ENCODE measurements at places on chromosomes 1 and 21.

DNA sequence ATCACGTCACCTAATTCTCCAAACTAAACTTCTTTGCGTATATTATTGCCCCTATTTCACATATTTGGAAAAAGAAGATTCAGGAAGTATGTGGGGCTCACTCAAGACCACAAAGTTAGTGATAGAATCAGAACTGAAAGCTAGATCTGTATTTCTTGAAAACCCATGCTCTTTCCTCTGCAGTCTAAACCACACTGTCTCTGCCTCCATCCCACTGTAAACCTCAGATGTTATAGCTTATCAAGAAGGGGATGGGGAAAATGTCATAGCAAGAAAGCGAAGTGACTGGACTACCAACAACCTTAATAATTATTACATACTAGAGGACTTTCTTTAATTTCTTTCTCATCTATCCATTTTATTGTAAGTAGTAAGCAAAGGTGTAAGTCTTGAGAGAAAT is 257.7 kb upstream of the SGIP1 start:
- peak; percentile 68 for DNase-seq

DNA sequence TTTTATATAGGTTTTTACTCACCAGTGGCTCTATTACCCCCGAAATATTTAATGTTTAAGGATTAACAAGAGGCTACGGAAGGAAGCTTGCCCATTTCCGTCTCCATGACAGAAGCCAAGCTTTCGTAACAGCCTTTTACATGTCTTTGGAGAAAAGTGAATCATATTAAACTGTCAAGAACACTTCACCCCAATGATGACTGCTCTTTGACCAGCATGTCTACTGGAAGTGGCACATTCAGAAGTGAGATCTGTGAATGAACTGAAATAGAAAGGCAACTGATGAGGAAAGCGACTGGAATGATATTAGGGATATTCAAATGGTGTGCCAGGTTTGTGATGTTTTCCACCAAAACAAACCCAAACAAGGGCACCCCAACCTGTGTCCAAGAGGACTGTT is 8.5 kb upstream of the PRDM15 start:
- DNase-seq: no peak

DNA sequence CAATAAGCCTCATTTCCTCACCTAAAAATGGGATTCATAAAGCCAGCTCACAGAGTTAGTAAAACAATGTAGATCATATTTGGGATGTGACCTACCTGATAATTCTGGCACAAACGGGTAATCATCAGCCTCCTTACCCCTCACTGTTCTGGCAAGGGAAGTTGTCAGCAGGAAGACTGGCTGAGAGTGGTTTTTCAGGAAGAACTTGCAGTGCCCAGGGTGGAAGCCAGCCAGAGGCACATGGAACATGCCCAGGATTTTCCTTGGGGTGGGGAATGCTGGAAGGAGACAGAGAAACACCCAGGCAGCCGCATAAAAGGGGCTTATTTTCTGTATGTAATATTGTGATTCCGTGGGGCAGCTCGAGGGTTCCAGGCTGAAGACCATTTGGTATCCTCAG is 7.7 kb upstream of the SLC5A9 start:
- no peak for DNase-seq

DNA sequence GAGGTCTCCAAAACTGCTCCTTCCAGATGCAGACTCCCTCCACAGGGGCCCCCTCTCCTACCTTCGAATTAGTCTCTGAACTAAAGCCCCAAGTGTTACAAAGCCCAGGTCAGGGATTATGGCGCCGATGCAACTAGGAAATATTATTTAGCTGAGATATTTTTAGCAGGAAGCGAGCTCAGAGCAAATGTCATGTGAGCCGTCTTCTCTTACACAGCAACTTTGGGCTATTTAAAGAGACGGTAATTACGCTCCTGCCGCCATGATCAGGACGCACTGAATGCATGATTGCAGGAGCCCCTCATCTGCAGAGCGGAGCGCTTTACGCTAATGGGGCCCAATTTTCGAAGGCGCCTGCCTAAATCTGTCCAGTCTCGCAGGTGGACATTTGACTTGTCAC is 55.3 kb upstream of the TARDBP start:
- no peak for DNase-seq

- no peak for DNase-seq
These were observed 14.9 kb downstream of the CREG1 start for GRCh38 chr1:167538657-167539056.

DNA sequence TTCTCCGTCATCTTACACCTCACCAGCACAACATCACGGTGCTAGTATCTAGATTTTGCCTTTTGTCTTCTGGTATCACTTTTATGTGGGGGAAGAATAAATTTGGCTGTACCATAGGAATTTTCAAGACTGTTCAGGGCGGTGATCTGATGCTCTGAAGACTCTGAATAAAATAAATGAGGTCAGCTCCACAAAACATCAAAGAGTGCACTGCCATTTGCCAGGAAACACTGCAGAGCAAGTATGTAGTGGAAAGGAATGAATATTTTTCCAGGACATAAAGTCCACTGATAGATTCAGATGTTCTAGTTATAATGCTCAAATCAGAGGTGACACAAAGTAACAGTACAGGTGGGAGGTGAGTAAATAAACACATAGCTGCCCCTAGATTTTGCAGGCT is 56.3 kb downstream of the ZP4 start:
- DNase-seq: no peak

GRCh38 chr1:1540090-1540817 is at the start of gene TMEM240:
TMEM240 (minus strand) TSS chr1:1540624; CDS start chr1:1540346, 278 bp downstream.
- peak; percentile 35 for DNase-seq

DNA sequence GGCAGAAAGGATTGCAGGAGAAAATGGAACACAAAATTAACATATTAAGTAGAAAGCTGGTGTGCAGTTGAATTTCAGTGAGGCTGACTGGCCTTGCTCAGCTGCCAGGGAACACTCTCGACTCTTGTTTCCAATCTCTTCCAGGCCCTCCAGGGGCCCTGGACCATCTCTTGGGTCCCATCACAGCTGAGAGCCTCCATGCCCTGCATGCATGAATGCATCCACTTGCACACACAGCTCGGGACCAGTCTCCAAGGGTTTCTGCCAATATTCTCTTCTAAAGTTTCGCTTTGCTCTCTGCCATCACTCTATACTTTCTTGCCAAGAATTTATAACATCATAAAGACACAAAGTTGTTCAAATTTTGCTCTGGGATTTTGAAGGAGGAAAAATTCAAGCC is 200.3 kb downstream of the DSCAM start:
- no peak for DNase-seq

GRCh38 chr1:110850627-110851026 is 22.3 kb upstream of the CD53 start:
- DNase-seq: no peak

GRCh38 chr1:61293986-61294504 is 211.7 kb downstream of the NFIA start:
- no peak for DNase-seq

DNA sequence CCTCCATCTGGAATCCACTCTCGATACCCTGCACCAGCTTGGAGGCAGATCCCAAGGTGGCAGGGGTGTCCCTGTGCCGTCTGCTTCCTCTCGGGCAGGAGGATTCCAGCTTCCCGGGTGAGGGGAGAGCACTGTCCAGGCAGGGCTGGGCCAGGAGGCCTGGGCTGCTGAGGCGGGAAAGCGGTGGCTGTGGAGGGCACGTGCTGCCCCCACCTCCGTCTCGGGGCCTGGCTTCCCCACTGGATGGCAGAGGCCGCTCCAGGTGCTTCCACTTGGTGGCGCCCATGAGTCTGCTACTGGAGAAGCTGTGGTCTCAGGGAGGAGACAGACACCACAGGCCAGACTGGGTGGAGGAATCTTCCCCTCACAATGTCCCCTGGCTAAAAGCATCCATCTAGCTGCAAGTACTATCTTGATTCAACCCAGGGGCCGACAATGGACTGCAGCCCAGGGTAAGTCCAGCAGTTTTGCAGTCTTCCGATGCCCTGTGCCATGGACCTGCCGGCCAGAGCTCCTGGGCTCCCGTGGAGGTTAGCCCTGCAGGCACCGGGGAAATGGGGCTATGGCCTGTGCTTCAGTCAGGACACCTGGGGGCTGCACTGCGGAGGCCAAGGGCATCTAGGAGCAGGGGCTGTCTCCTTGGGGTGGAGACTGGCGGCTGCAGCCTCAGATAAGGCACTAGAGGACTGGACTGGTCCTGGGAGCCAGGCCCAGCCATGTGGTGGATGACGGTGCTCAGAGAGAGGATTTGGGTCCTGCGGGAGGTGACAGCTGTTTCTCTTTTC is 41.3 kb upstream of the EIF4G3 start:
- peak; percentile 16 for DNase-seq

GRCh38 chr1:5265438-5266075 is 611.1 kb downstream of the AJAP1 start:
- no peak for DNase-seq

DNA sequence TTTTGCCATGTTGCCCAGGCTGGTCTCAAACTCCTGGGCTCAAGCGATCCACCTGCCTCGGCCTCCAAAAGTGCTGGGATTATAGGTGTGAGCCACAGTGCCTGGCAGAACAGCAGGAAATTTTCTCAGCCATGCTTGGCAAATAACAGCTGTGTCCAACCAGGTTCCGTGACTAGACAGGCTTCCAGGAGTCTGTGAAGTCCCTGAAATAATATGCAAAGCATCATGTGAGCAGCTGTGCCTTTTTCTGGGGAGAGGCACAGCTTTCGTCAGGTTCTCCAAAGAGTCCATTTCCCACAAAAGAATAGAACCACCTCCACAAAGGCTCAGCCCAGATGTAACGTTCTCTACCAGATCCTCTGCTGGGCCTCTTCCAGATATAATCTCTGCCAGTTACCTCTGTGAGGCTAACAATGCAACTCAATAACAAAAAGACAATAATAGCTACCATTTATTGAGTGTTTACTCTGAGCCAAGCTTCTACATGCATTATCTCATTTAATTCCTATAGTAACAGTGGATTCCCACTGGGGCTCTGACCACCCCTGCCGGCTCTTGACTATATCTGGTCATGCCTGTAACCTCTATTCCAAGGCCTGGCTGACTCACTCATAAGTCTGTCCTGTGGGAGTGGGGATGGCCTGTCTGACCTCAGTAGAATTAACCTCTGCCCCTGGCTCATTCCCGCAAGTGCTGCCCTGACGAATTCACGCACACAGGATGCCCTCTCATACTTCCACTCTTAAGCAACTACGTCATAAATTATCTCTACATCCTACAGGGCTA is 4.0 kb upstream of the NKAIN1 start:
- no peak for DNase-seq

DNA sequence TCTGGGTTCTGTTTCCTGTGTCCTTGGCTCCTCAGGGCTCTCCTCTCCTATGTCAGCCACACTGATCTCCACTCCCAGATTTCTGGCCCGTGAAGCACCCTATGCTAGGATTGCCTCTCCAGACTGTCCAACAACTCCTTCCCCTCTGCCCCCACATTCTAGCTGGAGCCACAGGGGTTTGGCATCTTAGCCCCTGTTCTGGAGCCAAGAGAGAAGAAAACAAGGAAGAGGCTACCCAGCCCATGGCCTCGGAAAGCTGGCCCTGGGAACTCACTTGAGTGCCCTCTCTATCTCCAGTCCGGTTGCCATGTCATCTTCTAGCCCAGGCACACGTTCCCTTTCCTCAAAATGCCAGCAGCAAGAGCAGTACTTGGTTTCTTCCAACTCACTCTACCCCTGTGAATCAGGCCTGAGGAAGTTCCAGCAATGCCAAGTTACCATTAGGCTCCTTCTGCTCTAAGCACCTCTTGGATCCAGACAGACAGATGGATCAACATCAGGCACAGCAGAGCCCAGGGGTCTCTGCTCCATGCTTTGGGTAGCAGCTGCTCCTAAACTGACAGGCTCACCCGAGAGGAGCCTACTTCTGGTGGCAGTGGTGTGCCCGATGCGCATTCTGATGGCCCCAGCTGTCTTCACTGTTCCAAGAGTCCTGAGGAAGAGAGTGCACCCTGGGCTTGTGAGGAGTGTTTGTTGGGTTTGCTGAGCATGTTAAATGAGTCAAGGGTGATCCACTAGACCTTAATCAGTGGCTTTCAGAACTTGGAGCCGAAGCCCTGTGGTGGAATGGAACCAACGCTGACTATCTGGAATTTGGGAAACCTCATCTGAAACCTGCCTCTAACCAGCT is 11.6 kb upstream of the GPR61 start:
- DNase-seq: no peak

GRCh38 chr1:109942434-109942833 is 31.8 kb downstream of the CSF1 start:
- no peak for DNase-seq

- DNase-seq: no peak
These were observed 81.8 kb downstream of the WDR4 start for GRCh38 chr21:42797522-42797921.

DNA sequence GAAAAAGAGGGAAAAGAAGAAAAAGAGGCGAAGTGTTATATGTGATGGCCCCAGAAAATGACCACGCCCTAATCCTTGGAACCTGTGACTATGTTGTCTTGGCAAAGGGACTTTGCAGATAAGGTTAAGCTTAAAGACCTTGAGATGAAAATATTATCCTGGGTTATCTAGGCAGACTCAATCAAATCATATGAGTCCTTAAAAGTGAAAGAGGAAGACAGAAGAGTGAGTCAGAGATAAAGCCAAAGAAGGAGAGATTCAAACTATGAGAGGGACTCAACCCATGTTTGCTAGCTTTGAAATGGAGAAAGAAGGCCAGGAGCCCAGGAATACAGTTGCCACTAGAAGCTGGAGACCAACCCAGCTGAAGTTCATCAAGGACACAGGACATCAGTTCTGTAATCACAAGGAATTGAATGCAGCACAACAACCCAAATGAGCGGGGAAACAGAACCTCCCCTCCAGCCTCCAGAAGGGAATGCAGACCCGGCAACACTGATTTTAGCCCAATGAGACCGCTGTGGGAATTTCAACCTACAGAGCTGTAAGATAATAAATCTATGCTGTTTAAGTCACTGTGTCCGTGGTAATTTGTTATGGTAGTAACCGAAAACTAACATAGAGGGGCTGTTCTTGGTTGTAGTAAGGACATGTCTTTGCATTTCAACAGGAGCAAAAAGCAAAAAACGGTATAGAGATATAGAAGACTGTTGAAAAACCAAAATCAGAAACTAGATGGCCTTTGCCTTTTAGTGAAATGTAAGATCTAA is 4.2 kb upstream of the RGS8 start:
- DNase-seq: no peak

GRCh38 chr21:36509973-36510664 is 30.2 kb upstream of the CLDN14 start:
- no peak for DNase-seq

GRCh38 chr1:151581921-151582320 is 29.9 kb upstream of the SNX27 start:
- DNase-seq: no peak

- DNase-seq: no peak
These were observed 114.0 kb downstream of the CD247 start for GRCh38 chr1:167404161-167404888.

DNA sequence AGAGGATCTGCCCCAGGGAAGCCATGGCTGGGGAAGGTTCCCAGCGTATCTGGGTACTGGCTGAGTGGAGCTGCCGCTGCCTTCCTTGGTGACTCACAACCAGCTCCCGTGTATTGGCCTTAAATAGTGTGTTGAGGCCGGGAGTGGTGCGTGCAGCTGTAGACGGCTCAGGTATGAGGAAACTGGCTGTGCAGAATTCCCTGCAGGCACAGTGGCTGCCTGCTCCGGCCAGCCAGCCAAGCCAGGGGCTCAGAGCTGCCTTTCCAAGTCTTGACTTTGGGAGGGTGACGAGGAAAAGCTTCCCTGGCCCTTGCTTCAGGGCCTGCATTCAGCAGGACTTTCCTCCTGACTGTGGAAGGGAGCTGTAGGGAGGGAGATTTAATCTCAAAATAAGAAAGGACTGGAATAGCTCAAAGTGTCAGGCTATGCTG is at the start of gene VTCN1:
TSS of gene VTCN1 (minus strand) at position 97 of the 431 bp plus-strand sequence. CDS start at position 25, 72 bp downstream.
- no peak for DNase-seq
